Effector CD8-positive, alpha-beta T cell (primary cell): ENCODE measurements at places on chromosomes 11 and 22.

DNA sequence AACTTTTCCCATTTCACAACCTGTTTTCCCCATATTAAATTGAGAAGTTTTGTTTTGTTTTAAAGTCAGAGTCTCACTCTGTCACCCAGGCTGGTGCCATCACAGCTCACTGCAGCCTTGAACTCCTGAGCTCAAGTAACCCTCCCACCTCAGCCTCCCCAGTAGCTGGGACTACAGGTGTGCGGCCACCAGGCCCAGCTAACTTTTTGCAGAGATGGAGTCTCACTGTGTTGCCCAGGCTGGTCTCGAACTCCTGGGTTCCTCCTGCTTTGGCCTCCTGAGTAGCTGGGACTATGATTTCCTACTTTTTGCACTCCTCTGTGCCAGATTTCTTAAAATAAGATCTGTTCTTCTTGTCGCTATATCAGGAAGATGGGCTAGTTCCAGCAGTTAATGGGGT lies 44.9 kb downstream of the GNB1L start:
- no peak for DNase-seq

DNA sequence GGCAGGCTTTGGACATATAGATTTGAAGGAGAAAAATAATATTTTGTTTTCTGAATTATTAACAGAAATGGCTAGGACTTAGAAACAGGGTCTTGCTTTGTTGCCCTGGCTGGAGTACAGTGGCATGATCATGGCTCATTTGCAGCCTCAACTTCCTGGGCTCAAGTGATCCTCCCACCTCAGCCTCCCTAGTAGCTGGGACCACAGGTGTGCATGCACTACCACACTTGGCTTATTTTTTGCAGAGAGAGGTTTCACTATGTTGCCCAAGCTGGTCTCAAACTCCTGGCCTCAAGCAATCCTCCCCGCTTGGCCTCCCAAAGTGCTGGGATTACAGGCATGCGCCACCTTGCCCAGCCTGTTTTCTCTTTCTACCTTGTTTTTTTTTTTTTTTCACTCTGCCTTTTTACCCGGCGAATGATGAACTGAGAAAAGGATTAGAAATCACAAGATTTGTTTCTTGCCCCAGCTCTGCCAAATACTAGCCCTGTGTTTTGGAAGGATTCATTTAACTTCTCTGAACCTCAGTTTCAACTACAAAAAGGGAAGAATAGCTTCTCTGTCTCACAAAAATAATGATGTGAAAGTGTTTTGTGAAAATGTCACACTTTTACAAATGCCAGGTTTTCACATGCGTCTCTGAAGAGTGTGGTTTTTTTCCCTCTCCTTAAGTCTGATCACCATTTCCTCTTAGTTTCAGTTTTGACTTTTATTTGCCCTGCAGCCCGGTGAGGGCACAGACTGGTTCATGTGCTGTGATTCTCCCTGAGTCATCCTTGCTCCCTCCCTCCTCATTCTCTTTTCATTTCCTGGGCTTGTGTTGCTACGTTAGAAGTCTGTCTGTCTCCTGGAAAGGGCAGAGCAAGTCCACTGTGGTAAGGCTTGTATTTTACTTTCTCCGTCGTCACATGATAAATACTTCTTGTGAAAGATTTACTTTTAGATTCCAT lies 67.7 kb downstream of the BCL2L13 start:
- DNase-seq: no peak

DNA sequence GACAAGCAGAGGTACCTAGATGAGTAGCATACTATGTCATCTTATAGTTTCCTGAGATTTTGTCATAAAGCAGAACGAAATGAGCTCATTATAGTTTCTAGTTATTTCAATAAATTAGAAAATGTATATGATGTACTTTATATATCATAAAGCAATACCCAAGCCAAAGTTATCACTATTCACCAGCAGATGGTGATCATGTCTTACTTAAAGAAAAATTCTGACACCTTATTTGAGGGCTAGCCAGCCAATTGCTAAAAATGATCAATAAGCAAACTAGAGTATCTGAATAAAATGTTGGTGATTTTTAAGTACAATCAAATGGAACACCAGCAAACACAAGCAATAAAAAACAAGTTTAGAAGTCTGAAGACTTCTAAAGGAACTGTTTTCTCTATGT lies 44.1 kb downstream of the RSF1 start:
- DNase-seq: no peak

GRCh38 chr22:28141614-28142013 lies 222.6 kb upstream of the PITPNB start:
- DNase-seq: no peak

DNA sequence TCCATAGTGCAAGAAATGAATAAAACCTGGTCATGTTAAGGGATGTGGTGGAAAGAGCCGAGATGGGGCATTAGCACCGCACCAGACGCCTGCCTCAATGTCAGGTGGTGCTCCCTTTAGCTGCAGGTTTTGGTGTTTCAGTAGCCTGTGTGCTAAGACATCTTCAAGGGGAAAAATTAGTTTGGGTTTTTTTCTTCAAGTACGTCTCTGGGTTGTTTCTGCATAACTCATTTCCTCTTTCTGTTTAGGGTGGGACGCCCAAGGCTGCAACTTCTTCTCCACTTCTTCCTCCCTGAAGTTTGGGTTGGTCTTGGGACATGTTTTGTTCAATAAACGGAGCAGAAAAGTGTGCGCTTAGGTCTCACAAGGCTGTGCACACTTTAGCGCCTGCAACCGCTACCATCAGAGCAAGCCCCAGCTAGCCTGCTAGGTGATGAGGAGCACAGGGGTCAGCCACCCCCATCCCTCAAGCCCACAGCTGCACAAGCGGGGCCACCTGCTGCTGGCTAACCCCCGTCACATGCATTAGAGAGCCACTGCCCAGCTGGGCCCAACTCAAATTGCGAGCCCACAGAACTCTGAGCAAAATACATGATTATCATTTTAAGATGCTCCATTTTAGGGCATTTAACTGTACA lies 1495.7 kb downstream of the TBC1D22A start:
- no peak for DNase-seq

GRCh38 chr11:119195680-119196079 lies 10.4 kb downstream of the NHERF4 start:
- DNase-seq: no peak

DNA sequence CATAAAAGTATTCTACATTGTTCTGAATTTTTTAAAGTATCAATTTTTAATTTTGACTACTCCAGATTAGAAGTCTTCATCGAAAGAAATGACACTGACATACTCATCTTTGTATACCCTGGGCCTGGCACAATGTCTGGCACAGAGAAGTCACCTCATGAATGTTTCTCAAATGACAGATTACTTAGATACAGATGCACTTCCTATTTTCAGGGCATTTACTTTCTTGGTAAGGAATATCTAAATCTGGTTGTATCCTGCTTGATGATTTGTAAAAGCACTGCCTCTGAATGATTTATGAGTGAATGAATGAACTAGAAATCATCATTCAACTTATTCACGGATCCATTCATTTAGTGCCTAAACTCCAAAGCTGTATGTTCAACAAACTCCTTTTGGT lies 1784.7 kb downstream of the LRRC4C start:
- DNase-seq: no peak

DNA sequence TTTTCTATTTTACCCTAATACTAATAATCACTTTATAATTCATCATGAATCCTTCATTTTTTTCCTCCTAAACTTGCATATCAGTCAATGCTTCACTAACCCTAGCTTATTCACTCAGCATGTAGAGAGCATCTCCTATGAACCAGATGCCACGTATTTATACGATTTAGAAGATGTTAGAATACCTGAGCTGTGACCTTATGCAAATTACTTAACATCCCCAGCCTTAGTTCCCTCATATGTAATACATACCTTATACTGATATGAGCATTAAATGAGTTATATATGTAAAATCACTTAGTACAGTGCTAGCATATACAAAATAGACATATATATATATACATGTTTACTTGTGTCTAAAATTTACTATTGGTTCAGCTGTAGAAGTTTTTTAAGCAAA lies 9.0 kb downstream of the FAM76B start:
- DNase-seq: no peak

DNA sequence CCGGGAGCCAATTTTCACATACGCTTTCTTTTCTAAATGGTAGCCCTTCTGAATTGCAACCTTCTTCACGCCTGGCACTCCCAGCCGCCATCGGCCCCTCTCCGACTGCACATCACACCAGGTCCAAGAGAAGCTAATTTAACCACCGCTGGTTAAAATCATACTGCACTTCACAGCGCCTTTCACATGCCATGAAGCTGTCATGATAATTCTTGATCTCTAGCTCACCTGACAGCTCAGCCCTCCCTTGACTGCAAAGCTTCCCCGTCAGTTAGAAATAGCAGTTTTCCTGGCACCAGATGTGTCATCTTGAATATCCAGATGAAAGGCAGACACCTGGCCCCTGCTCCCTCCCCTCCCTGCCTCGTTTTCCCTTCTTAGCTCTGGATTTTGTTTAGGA lies 101.4 kb downstream of the ARL14EP start:
- no peak for DNase-seq

GRCh38 chr11:27085111-27085510 lies 44.5 kb downstream of the BBOX1 start:
- DNase-seq: no peak

DNA sequence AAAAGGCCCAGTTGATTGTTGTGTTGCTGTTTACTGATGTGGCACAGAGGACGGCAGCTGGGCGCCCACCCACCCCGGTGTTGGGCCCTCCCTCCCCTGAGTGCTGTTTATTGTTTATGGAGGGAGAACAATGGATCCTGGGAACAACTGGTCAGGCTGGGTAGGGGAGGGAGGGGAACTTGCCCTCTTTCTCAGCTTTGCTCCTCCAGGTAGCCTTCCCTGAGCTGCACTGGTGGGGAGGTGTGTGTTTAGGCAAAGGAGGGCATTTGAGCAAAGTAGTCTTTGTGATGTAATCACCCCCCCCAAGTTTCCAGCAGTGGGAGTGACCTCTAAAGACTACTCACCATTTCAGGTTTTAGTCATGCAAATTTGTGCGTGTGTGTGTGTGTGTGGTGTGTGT lies 1035.3 kb downstream of the NTM start:
- no peak for DNase-seq

DNA sequence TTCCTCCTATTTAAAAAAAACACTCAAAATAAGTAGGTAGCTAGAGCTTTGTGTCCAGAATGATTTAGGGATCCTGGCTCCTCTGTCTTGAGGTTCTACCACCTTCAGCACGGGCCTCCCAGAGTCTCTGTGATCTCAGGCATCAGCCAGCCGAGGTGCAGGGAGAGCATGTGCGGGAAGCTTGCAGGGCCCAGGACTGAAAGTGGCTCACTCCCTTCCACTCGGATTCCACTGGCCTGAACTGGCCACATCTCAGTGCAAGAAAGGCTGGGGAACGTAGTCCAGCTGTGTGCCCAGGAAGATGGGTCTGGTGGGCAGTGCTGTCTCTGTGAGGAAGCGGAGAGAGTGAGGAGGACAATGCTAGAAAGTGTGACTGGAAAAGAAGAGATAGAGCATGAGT lies 68.3 kb upstream of the MYOD1 start:
- no peak for DNase-seq

DNA sequence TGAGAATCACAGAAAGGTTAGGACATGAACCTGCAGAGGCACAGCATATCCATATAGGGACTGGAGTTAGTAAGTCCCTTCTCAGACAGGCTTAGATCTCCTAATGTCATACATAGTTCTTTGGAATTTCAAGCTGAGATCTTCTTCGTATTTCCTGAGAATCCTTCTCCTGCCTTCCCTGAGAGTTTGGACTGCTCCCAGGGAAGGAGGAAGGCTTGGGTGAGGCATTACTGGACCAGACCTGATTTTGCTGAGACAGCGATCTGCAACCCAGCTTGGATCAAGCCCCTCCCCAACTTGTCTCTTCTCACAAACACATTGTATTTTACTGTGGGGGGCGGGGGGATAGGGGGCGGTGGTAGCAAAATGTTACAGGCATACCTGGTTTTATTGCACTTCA lies 108.5 kb downstream of the TSPAN18 start:
- no peak for DNase-seq

DNA sequence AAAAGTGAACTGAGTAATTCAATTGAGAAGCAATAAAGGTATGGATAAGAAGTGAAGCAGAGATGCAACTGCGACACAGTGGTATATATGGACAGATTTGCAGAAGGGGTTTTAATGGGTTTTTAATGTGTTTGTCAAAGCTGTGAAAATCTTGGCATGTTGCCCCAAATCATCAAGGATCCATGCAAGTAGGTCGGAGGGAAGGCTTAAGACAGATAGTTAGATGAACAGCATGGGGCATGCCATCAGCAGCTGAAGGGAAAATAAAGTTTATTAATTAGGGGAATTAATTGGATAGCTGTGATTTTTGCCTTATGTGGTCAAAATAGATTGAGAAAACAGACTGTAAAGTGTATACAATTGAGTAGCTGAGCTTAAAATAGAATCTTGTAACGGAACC lies 840.1 kb downstream of the JRKL start:
- no peak for DNase-seq

DNA sequence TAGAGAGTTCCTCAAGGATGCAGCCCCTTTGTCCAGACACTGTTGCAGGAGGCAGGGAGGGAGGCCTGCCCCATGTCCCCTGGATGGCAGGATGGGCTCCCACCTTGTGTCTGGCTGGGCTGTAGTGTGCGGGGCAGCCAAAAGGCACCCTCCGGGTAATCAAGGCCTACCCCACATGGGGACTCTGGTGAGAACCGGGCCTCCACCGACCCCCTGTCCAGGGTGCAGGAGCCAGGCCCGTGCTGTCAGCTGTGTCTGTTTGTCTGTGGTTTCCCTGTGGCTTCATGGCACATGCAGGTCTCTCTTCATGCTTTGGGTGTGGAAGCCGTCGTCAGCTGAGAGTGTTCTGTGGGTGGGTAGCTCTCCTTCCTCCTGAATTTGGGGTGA lies 1240.9 kb downstream of the BRD1 start:
- no peak for DNase-seq

- DNase-seq: no peak
Observed at GRCh38 chr11:2450321-2451041, 5.7 kb downstream of the KCNQ1 start.
